Fibroblast of upper back skin (primary cell): ENCODE measurements at places on chromosomes 11 and 22.
A peak's percentile ranks its signal among the peaks of the same experiment; 100 is the strongest.

- no peak for DNase-seq
These were observed at the start of gene OR5I1 for GRCh38 chr11:55936300-55936699. TSS of gene OR5I1 (minus strand) at chr11:55936400. CDS start at chr11:55936400, 0 bp downstream.

- DNase-seq = no peak
These were observed 13.8 kb upstream of the DGKZ start for GRCh38 chr11:46333394-46333947.

DNA sequence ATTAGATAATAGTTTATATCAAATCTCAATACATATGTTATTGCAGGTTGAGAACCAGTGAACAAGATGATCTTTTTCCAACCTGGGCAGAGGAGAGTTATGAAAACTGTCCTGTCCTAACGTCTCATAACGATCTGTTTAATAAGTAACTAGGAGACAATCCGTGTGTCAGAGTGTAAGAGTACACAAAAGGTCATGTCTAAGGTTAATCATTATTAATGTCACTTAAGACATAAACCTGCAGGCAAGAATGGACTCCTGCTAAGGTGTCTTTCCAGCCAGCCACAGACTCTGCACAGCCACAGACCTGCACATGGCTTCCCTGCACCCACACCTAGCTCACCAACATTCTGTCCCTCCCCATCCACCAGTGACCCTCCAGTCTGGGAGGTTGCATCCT is 10.1 kb downstream of the SLC5A4 start:
- no peak for DNase-seq

DNA sequence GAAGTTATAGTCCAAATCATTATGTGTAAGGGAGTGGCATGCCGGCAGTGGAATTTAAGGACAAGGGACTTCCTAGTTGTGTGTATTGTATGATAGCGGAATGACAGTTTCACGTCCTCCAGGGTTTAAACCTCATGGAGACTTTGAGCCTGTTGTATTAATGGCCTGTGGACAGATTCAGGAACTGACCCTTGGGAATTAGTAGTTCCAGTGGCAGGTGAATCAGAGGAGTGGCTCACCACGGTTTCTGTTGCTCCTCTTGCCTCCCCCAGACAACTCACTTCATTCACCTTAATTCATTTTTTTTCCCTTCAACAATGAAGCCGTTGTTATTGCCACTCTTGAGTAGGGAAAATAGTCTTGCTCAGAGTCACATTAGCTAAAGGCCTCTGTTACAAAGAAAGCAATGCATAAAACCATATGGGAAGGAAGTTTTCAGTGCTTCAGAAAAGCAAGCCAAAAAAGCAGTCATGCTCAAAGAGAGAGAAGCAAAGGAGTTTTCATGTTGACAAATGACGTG is 22.6 kb downstream of the AMOTL1 start:
- peak; percentile 40 for DNase-seq

DNA sequence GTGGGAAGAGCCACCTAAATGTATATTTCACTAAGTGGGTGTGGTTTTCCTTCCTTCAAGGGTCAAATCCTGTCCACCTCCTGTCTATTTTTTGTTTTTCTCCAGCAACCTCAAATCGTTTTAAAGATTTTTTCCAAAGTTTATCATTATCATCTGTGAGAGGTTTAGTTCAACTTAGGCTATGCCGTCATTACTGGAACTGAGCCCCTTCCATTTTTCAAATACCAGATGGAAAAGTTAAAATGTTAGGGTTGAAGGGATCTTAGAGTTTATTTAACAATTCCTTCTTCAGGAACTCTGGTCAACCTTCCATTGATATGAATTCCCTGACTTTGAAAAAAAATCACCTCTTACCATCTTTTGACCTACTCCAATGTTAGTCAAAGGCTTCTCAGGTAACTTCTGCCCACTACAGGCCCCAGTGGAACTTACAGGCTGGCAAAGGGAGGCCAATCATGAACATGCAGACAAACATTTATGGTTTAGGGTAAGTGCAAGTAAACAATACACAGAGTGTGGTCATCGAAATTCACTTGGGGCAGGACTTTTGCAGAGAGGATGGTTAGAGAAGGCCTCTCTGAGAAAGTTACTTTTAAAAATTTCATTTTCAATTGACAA is 45.2 kb downstream of the SYN3 start:
- no peak for DNase-seq

GRCh38 chr11:76705826-76706225 is 35.3 kb upstream of the LRRC32 start:
- no peak for DNase-seq

DNA sequence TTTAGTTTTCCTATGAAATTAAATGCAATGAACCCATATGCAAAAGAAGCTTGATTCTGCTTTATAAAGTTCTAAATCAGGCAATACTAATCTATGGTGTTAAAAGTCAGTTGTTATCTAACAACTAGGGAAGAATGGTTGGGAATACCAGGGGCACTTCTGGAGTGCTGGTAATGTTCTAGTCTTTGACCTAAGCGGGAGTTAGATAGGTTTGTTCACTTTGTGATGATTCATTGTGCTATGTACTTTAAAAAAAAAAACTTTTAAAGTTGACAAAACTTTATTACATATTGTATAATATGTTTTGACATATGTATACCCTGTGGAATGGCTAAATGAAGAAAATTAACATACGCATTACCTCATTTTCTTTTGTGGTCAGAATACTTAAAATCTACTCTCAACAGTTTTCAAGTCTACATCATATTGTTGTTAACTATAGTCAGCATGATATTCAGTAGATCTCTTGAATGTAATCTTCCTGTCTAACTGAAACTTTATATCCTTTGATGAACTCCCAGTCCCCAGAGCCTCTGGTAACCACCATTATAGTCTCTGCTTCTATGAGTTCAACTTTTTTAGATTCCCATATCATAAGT is 39.2 kb downstream of the BIRC2 start:
- DNase-seq = no peak

GRCh38 chr11:100810666-100811065 is 123.6 kb downstream of the ARHGAP42 start:
- DNase-seq = no peak

GRCh38 chr11:76740772-76741171 is 42.4 kb upstream of the TSKU start:
- DNase-seq = no peak

DNA sequence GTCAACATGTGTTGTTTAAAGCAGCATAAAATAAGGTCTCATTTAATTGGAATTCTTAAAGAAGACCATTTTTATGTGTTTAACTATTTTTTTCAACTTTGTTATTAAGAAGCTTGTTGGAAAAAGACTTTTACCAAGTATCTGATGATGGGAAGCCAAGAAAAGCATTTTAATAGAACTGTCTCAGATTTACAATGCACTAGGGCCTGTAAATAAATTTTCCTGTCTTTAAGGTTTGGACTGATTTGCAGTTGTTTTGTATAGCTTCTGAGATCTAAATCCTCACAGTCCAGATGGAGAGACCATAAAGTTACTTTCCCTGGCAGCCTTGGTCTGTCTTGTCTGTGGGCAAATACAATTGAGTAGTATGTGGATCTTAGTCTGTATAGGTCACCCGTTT is 41.6 kb downstream of the EXT2 start:
- no peak for DNase-seq

- peak; percentile 98 for DNase-seq
These were observed 20.3 kb upstream of the WNT7B start for GRCh38 chr22:45997077-45997776.

GRCh38 chr11:128457874-128458273 is 129.5 kb downstream of the ETS1 start:
- DNase-seq = peak; percentile 74

DNA sequence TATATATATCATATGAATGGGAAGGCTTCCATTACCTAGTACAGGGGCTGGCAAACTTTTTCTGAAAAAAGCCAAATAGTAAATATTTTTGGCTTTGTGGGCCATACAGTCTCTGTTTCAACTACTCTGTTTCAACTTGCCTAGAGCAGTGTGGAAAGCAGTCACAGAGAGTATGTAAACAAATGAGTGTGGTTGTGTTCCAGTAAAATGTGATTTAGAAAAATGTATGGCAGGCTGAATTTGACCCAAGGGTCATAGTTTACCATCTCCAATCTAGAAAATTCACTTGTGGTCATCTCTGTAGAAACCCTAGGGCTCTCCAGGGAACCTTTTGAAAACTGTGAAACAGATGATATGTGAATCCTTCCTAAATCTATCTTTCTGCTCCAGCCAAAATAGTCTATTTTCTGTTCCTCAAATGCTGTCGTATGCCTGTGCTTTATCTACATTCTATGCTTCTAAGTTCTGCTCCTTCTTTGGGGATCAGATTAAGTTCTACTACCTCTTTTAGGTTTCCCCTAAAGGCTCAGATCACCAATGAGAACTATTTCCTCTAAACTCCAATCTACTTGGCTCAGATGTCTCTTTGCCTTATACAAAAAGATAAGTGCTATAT is 356.2 kb downstream of the METTL15 start:
- DNase-seq = peak; percentile 52

GRCh38 chr11:132471466-132471865 is 1060.8 kb downstream of the OPCML start:
- peak; percentile 62 for DNase-seq

DNA sequence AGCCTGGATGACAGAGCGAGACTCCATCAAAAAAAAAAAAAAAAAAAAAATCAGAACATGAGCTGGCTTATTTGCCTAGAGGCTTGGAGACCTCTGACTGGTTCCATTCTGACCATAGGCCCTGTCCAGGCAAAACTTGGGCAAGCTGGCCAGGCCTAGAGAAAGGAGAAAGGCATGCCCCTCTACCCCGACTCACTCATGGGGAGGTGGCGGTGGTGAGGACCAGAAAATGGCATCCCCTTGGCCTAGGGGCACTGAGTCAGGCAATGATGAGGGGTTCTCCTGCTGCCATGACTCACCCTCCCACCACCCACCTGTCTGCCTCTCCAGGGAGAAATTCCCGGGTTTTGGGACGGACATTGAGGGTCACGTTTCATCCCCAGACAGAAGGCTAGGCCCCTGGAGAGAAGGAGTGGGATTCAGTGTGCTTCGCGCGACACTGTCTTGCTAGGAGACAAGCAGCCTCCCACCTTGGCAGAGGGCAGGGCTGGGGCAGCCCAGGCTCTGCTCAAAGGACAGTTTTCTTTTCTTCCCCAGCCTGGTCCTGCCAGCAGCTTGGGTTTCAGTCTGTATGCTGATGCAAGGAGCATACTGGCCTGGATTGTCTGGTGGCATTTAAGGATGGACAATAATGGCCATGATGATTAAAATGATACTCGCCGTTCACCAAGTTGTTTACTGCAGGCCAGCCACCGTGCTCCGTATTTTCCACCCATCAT is 17.2 kb downstream of the TOB2 start:
- DNase-seq = no peak

DNA sequence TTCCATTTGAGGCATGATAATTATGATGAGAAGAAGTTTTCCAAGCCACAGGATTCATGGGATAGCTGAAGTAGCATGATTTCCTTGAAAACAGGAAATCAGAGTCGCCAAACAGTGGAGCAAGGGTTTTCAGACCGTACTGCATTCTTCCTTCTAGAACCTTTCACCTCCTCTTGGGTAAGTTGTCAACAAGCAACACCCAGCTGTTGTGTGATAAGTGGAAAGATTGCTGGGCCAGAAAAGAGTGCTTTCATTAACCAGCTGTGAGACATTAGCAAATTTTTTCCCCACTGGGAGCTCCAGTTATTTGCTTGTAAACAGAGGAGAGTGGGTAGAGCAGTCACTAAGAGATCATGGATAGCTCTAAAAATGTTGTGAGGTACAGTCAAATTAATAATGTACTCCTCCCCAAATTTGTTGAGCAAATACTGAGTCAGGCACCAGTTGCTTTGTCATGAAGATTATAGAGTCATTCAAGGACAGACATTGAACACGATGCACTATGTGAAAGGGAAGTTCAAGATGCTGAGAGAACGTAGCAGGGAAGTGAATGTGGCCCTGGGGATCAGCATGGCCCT is 11.7 kb upstream of the MPEG1 start:
- DNase-seq = no peak

GRCh38 chr22:23722724-23723123 is 28.2 kb downstream of the ZNF70 start:
- DNase-seq = no peak

DNA sequence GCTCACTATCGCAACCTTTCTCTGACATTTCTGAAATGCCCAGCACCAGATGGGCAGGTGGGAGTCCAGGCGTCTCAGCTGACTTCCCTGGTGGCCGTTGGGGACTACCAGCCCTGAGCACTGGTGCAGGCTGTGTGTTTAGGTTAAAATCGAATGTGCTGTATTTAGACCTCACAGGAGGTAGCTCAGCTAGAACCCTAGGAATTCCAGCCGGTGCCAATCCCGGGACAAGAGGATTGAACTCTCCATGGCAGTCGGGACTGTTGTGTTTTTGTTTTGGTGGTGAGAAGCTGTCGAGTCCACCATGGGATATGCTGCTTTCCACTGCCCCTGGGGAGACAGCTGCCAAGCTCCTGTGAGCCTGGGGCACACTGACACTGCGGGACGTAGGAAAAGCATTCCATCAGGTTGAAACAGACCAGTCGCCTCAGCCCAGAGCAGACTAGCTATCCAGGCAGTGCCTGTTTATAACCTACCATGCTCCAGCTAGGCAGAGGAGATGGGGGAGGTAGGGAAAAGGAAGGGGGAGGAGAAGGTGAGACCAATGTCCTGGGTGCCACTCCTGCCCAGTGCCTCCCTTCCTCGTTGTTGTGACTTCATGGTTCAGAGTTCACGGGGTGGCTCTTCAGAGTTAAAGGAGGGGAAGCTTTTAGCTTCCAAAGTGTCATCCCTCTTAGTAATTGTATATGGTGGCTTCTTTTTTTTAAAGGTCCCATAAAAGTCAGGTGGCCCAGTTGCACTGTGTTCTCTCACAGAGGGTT is 53.0 kb downstream of the MICAL2 start:
- peak; percentile 62 for DNase-seq

- peak; percentile 22 for DNase-seq
These were observed 11.7 kb downstream of the CERK start for GRCh38 chr22:46726066-46726985.

DNA sequence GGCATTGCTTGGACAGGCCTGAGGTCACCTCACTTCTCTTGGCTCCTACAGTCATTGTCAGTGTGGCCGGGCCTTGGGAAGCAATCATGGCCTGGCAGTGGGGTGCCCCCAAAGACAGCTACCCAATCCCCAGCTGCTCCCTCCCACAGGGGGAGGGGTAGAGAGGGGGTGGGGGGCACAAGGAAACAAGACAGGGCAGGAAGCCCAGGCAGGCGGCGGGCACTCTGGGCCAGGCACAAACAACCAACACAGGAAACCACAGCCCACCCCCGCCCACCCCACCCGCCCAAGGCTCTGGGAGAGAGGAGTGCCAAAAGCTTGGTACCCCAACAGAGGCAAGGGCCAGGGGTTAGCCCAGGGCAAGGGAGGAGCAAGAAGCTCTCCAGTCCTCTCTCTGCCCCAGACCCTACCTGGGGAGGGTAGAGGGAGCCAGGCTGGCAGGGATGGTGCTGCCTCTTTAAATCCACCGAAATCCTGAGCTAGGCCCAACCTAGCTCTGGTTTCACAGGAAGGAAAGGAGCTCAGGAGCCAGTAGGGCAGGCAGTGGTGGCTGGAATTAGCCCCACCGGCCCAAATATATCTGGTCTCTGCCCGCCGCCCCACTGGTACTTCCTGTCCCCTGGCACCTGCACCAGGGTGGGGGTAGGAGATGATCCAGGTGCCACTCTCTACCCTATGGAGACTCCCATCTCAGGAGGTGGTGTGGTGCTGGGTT is 12.2 kb downstream of the BCL9L start:
- DNase-seq = no peak

- DNase-seq = peak; percentile 56
These were observed 16.9 kb upstream of the RAC2 start for GRCh38 chr22:37260901-37261336.

GRCh38 chr22:21633481-21633880 is 921 bp downstream of the CCDC116 start:
- no peak for DNase-seq

- no peak for DNase-seq
These were observed 63.5 kb upstream of the PHOX2A start for GRCh38 chr11:72307439-72307838.
